ENCODE measurements at places on chromosomes 6 and 20.
A peak's percentile ranks its signal among the peaks of the same experiment; 100 is the strongest.

GRCh38 chr6:111122458-111123286 is 35.4 kb downstream of the SLC16A10 start:
- DNase-seq = no peak

DNA sequence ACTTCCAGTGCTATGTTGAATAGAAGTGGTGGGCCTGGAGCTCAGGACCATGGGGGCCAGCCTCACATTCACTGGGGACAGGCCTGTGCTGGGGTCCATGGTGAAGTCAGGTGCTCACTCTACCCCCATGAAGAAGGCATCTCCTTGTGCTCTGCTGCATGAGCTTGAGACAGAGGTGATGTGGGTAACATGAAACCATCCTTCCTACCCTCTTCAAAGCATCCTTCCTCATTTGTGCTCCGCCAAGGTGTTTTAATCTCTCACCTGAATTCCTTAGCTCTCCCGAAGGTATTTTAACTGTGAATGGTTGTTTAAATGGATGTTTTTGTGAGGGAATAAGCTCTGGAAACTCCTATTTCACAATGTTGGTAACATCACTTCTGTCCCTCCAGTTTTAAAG is 209.6 kb upstream of the PCSK2 start:
- no peak for DNase-seq

- no peak for DNase-seq
Observed at GRCh38 chr20:15742087-15742486, 831.2 kb downstream of the KIF16B start.

DNA sequence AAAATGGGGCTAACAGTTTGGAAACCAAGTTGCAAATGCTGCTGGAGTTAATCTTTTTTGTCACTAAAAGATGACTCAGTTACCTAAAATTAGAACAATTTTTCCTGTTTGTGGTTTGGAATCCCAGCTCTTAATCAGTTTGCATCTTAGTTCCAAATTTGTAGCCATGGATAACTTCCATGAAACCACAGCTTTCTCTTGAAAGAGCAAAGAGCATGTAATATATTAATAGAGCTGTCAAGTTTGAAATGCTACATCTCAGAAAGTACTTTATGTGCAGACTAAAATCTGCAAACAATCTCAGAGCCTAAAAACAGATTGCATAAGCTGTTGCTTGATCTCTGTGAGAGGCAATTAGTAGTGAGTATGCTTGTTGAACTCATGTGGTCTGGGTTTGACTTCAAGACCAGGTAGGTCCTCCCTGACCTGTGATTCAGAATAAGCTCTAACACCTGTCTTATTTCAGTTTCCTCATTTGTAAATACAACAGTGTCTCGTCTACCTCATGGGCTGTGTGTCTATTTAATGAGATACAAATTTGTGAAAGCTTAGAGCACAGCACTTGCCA is 23.5 kb downstream of the DHX35 start:
- DNase-seq = no peak

DNA sequence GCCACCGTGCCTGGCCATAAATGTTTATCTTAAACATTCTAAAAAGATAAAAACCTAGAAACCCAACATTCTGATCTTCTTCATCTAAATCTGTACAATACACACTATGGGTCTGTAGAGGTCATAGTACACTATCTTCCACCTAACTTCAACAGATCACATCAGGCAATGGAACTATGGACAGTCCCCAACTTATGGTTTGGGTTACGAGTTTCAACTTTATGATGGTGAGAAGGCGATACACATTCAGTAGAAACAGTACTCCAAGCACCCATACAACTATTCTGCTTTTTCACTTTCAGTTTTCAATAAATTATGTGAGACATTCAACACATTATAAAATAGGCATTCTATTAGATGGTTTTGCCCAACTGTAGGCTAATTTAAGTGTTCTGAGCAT is 23.1 kb downstream of the FKBP5 start:
- DNase-seq = no peak

- DNase-seq = no peak
Observed at GRCh38 chr6:39855356-39855995, 63.3 kb downstream of the DAAM2 start.

DNA sequence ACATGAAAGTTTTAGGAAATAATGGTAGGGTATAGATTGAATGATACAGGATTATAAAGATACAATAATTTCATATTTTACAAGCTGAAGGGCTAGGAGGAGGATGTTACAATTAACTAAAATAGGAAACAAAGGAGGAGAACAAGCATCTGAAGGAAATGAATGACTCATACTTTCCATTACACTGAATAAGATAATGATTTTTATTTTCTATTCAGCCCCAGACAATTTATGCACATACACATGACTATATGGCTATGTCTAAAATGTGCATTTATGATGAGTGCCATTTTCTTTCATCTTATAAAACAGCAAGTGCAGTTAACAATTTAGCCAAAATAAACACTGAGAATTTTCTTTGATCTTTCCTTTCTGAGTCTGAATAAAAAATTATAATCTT is 994.6 kb upstream of the ADGRB3 start:
- DNase-seq = no peak

DNA sequence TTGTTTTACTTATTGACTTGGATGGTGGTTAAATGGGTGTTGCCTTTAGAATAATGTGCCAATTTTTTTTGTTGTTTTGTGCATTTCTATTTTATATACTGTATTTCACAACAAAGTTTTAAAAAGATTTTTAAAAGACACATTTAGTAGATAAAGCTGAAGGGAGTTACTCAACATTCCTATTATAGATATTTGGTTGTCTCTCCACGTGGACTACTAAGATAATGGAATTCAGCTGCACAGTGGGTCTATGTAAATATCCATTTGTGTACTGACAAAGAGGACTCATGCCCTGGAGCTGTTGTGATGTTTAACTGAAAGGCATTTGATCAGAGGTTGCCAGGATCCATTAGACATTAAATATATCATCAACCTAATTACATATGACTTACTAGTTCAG is 23.2 kb upstream of the FAM135A start:
- no peak for DNase-seq

DNA sequence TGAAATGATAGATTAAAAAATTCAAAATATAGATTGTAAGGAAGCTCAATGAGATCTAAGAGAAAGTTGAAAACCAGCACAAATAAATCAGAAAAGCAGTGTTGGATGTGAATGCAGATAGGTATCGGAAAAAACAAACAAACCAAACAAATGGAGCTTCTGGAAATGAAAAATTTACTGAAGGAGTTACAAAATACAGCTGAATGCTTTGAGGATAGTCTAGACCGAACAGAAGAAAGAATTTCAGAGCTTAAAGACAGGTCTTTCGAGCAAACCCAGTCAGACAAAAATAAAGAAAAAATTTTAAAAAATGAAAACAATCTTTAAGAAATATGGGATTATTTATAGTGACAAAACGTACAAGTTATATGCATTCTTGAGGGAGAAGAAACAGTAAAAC is 146.7 kb downstream of the FAM83B start:
- no peak for DNase-seq

DNA sequence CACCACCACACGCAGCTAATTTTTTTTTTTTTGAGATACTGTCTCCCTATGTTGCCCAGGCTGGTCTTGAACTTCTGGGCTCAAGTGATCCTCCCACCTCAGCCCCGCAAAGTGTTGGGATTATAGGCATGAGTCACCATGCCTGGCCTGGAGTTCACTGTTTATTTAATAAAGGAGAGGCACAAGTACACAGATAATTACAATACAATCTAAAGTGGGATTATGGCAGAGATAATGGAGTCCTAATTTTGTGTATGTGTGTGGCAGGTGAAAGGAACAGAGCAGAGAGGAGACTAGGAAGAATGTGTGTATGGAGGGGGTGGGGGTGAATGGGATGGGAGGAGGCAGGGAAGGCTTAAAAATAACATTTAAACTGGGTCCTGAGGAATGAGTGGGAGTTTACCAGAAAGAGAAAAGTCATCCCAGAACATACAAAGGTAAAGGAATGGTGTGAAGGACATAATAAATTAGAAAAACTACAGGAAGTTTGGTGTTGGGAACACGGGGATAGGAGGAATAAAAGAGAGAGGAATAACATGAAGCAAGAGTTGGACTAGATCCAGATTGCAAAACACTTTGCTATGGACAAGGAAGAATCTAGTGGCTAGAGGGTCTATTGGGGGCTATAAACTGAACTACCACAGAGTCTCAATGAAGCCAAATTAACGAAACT is 4.4 kb downstream of the NCOA5 start:
- DNase-seq = no peak

DNA sequence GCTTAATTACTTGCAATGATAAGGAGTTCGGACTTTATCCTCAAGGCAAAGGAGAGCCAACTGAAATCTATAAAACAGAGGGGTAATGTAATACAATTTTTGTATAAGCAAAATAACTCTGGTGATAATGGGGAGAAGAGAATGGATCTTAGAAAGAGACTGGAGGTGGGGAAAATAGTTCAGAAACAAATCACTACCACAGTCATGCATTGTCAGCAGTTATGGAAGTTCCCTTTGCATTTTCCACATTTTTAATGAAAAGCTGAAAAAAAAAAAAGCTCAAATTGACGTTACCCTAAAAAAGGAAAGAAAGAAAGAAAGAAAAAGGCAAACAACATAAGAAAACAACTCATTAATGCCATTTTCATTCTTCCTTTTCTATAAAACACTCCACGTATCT is 337.6 kb upstream of the HSF2 start:
- no peak for DNase-seq

- no peak for DNase-seq
Observed at GRCh38 chr6:157682856-157683481, 140.1 kb upstream of the SNX9 start.

GRCh38 chr6:130912434-130912833 is 85.2 kb downstream of the SMLR1 start:
- DNase-seq = no peak

- DNase-seq = no peak
Observed at GRCh38 chr6:99016355-99016754, 68.6 kb upstream of the FBXL4 start.

DNA sequence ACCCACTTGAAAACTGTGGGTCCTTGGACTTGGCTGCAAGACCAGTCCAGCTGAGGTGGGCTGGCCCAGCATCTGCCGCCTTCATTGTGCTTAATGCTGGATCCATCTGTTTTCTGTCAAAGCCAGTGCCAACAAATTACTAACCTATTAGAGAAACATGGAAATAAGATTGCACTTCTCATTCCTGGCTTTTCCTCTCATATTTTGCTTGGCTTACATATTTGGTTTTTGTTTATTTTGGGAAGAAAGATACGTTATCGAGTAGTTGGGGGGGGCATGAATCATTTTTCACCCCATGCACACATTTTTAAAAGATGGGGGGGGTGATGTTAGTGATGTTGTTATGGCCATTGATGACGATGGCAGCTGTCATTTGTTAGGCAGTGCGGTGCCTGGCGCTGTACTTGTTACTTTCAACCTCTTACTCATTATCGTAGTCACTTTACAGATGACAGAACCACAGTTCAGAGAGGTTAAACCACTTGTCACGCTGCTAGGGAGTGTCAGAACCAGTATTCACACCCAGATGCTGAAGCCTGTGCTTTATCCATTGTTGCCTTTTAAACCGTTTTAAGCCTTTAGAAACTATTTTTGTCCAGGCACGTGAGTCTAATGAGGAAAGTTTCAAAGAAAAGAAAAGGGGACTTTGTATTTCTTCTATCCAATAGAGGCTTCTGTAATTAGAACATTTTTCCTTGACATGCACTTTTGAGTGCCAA is 180.0 kb downstream of the TMEM242 start:
- DNase-seq = peak; percentile 13

DNA sequence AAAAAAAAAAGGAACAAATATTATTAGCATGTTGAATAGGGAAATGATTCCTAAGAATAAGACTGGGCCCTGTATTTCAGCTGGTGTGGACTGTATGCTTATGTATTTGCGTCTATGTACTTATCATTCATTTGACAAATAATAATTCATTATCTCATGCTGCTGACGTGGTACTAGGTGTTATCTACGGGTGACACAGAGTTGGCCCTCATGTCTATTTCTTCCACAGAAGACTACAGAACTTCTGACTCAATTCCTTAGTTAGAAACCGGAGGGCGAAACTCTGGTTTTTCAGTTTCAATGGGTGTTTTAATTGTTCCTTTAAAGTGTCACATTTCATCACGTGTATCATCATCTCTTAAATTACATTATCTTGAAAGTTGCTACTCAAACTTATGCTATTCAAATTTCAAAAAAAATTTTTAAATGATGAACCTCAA is 305.9 kb downstream of the CLIC5 start:
- no peak for DNase-seq

DNA sequence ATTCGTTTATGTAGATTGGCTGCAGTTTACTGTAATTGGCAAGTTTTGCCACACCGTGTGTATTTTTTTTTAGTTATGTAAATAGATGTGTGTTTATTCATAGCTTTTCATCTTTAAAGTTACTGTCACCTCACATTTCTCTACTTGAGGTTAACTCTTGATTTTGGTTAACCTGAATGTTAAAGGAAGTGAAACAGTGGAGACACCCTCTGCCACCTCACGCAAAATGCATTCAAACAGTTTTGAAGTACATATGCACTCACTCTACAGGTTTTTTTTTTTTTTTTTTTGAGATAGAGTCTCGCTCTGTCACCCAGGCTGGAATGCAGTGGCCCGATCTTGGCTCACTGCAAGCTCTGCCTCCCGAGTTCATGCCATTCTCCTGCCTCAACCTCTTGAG is 17.7 kb downstream of the OR2A4 start:
- no peak for DNase-seq

DNA sequence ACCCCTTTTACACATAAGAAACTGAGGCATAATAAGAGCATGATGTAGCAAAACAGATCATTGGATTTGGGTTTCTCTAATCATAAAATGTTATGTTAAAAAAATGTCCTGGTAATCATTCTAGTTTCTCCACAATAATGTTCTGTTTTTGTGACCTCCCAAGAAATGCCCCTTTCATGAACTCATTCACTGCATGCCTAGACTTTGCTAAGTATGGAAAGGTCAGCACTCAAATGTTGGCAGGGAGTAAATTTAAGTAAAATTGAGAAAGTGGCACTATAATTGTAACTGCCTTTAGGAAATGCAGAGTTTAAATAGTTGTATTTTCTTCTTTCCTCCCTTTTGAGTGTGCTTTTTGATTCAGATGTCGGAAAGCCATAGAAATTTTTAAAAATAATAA is 48.5 kb upstream of the ID4 start:
- DNase-seq = no peak

DNA sequence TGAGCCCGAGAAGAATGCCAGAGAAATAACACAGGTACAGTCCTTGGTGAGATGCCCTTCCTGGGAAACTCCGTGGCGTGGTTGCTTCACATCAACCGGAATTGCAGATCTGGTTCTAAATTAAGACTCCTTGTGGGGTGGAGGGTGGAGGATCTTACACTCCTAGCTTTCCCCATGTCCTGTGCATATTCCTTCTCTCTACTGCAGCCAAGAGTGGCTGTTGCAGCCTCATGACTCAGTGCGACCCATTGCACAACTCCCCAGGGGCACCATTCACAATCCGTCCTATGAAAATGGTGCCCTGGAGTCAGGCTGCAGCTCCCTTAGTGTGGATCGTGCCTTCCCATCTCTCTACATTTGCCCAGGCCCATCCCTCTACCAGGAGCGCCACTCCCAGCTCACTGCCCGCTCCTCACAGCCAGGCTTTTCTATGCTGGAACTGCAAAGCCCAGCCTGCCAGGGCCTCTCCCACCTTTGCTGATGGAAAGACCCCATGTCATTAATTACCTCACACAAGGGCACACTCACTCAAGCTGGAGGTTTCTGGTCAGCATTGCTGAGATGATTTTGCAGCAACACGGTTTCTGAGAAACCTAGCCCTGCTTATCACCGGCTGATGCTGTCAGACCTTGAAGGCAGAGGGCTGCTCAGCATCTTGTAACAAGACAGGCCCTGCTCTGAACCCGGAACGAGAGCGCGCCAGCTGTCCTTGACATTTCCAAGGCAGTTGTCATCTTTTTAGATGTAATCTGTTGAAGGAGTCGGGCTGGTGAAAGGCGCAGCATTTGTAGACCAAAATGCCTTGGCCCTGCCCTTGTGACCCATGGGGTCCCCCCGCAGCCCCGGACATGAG is 39.7 kb downstream of the SIRPA start:
- no peak for DNase-seq

Measured in stimulated activated CD8-positive, alpha-beta memory T cell treated with anti-CD3 and anti-CD28 coated beads, Interleukin-15, amount 100 ng/mL, for 4 hours (primary cell).